Activated CD4-positive, alpha-beta T cell treated with anti-CD3 and anti-CD28 coated beads, Interleukin-2, amount 10 ng/mL, durations not matched to agents 7 days and 5 days (primary cell): ENCODE measurements at places on chromosomes 3 and 15. TPM values are rescaled to one million over a fixed set of nuclear protein-coding genes. Genes with fewer than 3 reads are reported as not detected.

Gene FBN1
- total RNA-seq: 1.6 TPM

Gene DCLK3
- not detected for total RNA-seq

Gene OIP5
- 21.9 TPM for total RNA-seq

Gene ZIC1
- total RNA-seq: not detected

Gene POPDC2
- total RNA-seq: 2.9 TPM

Gene TBC1D2B
- 83.7 TPM for total RNA-seq

Gene GNAT1
- total RNA-seq: not detected

Gene PAK6
- total RNA-seq: 0.35 TPM

Gene PIF1
- total RNA-seq: 56.8 TPM

Gene ANKRD34C
- total RNA-seq: not detected

Gene FANCD2OS
- total RNA-seq: not detected

Gene TRIM71
- not detected for total RNA-seq

Gene ZNF654
- total RNA-seq: 25.3 TPM

Gene TPRG1
- 1.7 TPM for total RNA-seq

Gene KY
- total RNA-seq: not detected
